Immature natural killer cell (primary cell): ENCODE measurements at places on chromosomes 13 and 19.

DNA sequence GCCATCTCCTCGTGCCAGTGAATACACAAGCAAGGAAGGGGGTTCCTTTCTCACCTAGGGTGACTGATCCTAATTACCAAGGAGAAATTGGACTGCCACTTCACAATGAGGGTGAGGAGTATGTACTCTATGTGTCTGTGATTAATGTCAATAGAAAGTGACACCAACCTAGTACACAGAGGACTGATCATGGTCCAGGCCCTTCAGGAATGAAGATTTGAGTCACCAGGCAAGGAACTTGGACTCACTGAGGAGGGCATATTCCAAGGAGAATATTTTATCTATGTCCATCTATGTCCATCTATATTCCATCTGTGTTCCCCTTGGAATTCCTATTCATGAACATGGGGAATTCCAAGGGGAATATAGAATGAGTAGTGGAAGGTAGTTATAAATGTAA is 9.2 kb upstream of the ALOX5AP start:
- DNase-seq = no peak

DNA sequence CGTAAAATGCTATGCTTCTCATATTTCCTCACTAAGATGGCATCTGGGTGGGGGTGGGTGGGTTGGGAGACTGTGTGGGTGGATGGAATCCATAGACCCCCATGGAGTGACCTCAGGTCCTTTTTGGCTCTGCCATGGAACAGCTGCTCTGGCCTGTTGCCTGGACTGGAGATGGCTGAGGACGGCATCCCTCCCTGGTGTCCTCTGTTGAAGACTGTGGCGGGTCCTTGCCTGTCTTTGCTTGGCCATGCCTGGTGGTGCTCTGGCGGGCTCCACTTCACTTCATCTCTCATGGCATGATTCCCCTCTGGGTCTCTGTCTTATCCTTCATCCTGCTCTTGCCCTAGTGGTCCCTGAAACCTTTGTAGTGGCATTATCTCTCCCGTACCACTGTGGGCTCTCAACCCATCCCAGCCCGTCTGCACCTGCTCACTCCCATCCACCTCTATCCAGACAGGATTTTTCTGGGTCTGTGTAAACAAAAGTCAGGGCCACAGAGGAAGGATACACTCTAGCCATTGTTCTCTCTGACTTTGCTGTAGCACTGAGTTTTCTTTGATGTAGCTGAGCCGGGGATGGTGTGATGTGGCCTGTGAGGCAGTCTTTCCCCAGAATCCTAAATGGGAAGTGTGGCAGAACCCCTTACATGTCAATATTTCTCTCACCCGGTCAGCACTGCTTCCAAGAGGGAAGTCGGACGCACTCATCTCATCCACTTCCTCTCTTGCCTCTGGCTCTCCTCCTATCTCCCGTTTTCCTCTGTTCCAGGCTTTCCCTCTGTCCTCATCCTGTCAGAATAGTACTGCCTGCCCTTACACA is 36.1 kb downstream of the WDFY2 start:
- DNase-seq = no peak

DNA sequence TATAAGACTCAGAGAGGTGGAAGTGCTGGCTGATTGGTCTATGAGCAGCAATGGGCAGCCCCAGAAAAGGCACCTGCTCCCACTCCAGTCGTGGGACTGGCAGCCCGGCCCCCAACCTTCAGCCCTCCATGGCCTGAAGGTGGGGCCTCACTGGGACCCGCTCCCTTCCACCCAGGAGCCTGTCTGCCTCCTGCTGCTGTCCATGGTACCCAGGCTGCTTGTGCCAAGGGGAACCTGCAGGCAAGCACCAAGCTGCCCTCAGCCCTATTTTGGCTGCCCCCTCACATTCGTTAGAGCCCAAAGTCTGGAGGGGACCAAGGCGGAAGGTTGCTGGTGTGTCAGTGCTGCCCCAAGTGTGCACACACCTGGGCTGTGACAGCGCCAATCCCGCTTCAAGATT is 2304.9 kb downstream of the PCDH9 start:
- no peak for DNase-seq

- no peak for DNase-seq
These were observed 2.8 kb downstream of the NECTIN2 start for GRCh38 chr19:44848812-44849447.

DNA sequence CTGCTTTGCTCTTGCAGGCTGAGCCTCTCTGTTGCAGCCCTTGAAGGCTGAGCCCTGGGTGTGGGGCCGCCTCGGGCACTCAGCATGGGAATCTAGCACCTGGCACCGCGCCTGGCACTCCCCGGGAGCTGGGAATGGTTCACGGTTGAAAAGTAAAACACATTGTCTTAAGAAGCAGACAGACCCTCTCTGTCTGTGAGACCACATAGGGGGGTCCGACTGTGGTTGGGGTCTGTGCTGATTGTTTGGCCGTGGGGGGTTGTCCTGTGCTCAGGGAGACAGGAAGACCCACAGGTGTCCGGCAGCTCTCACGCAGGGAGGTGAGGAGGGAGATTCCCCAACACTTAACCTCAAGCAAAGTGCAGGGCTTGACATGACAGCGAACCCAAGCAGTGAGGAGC is 64.8 kb downstream of the SOX1 start:
- no peak for DNase-seq

GRCh38 chr13:87887459-87888123 is 216.4 kb downstream of the SLITRK5 start:
- DNase-seq = no peak

- DNase-seq = no peak
These were observed 16.4 kb upstream of the ALOX5AP start for GRCh38 chr13:30718661-30719524.

GRCh38 chr13:60075850-60076249 is 87.9 kb downstream of the DIAPH3 start:
- no peak for DNase-seq

- no peak for DNase-seq
These were observed 89.4 kb upstream of the TSHZ3 start for GRCh38 chr19:31438401-31439269.

- DNase-seq = no peak
These were observed 20.3 kb upstream of the PPP5C start for GRCh38 chr19:46326608-46327007.

DNA sequence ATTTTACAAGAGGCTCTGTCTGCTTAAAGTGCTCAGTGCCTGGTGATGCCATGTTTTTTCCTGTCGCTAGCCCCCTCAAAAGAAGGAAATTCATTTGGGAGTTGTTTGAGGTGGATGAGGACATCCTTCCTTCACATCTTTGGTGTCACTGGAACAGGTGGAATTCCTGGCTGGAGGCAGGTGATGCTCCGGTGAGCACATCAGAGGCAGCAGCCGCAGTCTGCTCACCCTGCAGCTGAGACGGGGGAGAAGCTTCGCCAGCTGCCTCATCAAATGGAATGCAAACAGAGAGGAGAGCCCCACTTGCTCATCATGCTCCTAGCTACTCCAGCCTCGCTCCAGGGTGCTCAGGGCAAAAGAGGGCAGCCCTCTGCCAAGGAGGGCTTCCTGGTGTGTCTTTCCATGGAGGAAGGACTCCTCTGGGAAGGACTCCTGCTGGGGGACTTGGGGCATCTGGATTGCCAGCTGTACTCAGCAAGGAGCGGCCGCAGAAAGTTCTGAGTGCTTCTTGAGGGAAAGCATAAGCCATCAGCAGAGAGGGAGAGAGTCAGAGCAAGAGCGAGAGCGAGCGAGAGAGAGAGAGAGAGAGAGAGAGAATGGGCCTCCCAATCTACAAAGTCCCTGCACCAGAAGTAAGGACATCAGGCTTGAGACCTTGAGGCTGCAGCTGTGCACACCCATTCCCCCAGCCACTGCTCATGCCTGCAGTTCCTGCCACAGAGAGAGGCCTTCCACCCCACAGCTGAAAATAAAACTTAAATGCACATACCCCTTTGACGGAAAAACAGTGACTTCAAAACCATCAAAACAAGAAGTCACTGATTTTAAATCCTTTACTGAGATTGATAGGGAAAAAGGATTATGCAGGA is 74.3 kb upstream of the UBL3 start:
- DNase-seq = no peak

DNA sequence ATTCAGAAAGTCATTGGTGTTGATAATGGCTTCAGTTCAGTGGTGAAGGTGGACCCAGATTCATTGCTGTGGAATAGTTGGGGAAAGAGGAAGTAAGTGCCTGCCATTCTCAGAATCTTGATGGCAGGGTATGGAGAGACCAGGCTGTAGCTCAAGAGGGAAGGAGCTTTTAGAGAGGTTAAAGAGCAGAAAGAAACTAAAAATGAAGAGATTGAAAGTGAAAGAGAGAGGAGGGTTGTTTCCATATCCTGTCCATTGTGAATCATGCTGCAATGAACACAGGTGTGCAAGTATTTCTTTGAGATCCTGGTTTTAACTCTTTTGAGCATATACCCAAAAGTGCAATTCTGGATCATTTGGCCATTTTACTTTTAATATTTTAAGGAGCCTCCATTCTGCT is 12.5 kb downstream of the GJB6 start:
- DNase-seq = no peak

DNA sequence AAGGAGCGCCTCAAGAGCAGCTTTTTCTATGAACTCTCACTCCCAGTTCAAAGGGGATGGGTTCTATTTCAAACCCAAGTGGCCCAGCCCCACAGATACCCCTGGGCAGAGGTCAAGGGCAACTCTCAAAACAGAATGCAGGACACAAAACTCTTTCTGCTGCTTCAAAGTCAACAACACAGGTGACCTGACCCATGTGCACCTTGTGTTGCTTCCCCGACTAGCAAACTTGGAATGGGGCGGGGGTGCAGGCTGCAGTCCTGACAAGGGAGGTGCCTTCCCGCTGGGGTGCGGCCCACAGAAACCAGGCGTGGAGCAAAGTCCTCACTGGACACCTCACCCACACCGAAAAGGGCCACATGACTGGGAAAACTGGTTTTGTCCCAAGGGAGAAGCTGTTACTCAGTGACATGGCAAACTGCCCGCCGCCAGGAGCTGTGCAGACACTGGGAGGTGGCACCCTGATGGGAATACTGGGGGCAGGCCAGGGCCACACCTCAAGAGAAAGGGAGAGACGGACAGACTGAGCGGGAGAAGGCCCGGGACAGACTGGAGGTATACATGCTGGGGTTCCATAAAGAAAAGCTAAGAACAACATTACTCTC is 17.4 kb downstream of the ZC3H4 start:
- no peak for DNase-seq

GRCh38 chr13:112903606-112904195 is 65.3 kb upstream of the MCF2L start:
- DNase-seq = no peak

DNA sequence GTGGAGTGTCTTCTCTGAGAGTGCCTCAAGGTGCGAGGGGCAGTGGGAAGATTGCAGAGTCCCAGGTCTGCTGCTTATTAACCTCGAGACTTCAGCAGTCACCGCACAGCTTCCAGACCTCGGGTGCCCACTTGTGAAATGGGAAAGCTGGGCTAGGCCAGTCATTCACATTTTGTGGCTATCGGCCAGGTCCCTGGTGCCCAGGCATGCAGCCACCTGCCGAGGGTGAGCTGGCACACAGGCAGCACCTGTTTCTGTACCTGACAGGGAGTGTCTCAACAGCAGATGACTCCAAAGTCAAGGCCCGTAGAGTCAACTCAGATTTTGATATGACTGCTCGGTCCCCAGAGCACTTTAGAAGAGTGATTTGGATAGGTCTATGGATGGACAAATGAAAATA is 21.9 kb downstream of the UQCRFS1 start:
- DNase-seq = no peak
